SK-MEL-5 (cell line): ENCODE measurements at places on chromosomes 13 and 19.

GRCh38 chr19:45878043-45878794, 7.7 kb downstream of the IRF2BP1 start:
- no peak for DNase-seq

DNA sequence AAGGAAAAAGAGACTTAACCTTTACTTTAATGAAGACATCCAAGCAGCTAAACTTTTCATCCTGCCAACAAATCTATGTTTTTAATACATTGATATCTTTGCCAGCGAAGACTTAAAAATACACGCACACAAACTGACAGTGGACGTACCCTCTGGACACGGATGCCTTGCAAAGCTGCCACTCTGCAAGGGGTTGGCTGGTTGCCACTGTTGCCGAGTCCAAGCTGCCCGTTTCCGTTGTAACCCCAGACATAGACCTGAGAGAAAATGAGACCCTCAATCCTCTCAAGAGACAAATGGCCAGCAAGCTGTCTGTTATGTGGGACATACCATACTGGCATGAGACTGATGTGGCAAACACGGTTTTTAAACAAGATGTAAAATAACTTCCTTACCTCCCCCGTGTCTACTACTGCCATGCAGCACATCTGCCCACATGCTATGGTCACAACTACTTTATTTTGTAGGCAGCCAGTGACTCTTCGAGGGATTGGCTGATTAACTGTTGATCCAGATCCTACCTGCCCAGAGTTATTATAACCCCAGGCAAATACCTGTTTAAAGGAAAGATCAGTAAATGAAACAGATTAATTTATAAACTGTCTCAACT, 21.2 kb downstream of the RCBTB2 start:
- no peak for DNase-seq

DNA sequence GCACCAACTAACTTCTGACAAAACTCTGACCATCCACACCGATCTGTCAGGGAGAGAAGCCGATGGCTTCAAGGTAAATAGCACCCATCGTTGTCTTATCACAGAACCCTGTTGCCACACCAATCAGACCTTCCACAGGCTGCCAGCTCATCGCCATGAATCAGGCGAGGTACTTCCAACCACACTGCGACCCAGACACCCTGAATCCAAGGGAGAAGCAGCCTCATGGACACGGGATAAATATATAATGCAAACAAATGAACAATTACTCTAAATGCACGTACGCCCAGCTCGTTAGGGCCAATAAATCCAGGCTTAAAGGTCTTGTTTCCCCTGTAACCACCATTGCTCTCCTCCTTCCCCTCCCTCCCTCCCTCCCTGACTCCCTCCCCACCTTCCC, 20.8 kb downstream of the RANBP3 start:
- no peak for DNase-seq

- no peak for DNase-seq
These were observed 33.8 kb downstream of the ZNF44 start for GRCh38 chr19:12260861-12261260.

DNA sequence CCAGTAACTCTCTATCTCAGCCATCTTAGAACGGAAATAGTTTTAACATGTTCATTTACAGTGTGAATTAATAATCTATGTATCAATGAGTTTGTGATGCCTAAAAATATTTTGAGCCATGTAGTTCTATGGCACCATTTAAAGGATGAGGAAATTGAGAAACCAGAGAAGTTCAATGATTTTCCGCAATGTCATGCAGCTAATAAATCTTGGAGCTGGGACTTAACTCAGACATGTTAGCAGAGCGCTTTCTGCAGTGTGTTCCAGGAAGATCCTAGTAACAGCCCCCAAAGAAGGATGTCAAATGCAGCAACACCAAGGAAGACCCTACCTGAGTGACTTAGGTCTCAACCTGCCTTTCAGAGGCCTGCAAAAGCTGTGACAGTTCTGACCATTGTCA, 99.3 kb upstream of the RAP2A start:
- no peak for DNase-seq

DNA sequence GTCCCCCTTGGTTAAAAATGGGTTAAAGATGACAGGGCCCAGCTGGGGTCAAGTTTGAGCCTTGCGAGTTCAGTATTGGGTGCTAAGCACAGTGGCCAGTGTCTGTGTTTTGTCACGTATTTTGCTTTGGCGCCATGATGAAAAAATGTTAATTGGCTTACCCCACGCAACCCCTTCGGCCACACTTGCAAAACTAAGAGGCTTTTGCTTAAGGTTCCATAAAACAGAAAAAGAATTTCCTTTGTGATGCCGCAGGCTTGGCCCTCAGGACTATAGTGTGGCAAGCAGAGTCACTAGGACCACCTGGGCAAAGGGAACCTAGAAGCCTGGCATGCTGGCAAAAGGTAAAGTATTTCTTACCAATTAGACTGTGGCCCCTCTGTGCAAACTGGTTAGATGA, 20.7 kb downstream of the DPRX start:
- DNase-seq = no peak

DNA sequence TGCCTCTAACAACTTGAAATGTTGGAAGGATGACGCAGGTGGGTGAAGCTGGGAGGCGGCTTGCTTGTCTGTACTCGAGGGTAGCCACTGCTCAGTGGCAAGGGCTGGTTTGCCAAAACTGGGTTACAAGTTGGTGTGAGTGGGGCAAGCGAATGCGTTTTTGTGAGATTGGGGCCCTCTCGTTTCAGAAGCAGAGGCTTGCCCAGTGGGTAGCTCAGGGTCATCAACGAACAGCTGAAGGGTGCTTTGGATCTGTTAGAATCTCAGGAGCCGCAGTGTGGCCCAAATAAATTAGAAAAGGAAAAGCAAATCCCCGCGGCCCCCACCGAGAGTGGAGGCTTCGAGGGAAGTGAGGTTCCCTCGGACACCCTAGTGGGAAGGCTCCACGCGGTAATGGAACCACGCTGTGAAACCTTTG, 7.3 kb downstream of the ATP4B start:
- no peak for DNase-seq

DNA sequence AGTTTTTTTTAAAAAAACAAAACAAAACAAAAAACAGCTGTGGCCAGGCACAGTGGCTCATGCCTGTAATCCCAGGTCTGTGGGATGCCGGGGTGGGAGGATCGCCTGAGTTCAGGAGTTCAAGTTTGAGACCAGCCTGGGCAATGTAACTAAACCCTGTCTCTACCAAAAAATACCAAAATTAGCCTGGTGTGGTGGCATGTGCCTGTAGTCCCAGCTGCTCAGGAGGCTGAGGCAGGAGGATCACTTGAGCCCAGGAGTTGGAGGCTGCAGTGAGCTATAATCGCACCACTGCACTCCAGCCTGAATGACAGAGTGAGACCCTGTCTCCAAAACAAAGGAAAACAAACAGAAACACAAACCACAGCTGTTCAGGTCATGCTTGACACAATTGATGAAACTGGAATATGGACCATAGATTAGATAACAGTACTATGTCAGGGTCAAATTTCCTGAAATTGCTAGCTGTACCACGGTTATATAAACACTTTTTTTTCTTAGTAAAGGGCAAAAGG, 6.9 kb upstream of the ANGPTL4 start:
- DNase-seq = no peak
